ENCODE measurements at places on chromosomes 6 and 20.

GRCh38 chr6:89522778-89523177, 89.8 kb downstream of the ANKRD6 start:
- no peak for DNase-seq

GRCh38 chr6:82381278-82381677, 17.7 kb downstream of the TPBG start:
- no peak for DNase-seq

GRCh38 chr20:62504323-62504722, 28.5 kb upstream of the GATA5 start:
- no peak for DNase-seq

DNA sequence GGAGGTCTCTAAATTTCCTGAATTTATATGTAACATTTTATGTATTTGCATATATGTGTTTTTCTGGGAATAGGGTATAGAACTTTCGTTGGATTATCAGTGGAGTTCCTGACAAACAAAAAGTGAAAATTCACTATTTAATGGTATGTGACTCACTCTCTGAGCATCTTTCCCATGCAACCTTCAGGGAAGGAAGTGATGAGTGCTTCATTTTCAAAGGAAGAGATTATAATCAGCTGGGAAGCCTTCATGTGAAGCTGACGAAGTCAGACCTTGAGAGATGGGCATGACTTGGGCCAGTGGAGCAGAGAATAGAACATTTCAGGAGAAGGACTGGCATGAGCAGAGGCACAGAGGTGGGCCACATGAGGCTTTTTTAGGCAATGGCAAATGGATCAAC, 72.7 kb downstream of the FAXC start:
- DNase-seq, result no peak

DNA sequence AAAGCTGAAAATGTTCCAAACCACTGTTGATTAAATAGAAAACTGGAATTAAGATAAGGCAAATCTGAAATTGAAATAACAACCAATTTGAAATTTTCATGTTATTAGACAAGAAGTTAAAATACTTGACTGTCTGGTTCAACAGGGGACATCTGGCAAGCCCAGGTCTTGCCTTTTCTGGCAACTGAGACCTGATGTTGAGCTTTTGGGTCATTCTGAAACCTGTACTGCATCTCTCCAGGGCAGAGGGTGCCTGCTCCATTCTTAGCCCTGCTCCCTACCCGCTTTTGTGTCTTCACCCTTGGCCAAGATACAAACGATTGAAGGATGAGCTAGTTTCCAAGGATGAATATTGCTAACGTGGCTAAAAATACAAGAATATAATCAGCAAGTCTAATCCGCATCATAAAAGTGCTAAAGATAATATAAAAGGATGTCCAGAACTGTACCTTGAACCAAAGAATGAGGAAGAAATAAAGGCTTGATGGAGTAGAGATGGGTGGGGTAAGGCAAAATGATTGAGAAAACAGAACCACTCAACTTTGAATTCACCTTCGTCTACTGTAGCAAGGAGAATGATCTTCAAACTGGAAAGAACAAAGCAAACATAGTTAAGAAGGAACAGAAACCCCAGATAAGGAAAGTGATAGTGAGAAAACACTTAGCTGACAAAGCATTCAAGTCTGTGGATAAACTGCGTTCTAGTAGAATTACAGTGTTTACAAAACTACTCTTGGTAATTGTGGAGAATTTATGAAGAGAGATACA, 109.8 kb upstream of the MAN1A1 start:
- DNase-seq, result no peak

- no peak for DNase-seq
Observed at GRCh38 chr6:44590471-44590870, 203.0 kb downstream of the CDC5L start.

GRCh38 chr6:139732451-139732850, 358.0 kb upstream of the CITED2 start:
- DNase-seq, result no peak

DNA sequence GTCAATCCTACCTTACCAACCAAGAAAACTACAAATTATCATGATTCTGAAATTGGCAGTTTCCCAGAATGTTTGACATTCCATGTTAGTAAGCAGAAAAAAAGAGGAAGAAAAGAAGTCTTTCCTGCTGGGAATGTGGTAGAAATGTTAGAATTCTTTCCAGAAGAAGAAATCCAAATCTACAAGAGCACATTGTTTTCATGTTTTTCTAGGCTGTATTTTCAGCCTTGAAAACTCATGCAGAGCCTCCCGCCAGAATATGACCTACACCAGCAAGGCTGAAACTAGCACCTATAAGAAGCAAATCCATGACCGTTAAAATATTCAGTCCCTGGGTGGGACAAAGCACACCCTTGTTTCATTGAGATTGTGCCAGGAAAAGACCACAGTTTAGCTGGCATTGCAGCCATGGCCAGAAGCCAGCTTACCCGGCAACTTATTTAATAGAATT, 259.4 kb downstream of the GJA1 start:
- no peak for DNase-seq

DNA sequence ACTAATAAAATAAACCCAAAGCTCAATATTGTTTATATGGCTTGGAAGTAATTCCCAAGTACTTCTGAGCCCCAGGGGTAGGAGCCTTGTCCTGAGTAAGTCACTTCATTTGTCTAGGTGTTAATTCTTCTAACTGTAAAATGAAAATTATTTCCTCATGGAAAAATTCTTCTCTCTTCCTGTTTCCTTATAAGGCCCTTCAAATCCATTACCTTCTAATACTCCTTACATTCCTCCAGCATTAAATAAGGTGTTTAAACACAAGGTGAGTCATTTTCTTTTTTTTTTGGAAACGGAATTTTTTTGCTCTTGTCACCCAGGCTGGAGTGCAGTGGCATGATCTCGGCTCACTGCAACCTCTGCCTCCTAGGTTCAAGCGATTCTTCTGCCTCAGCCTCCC, 41.9 kb downstream of the PRR18 start:
- no peak for DNase-seq

DNA sequence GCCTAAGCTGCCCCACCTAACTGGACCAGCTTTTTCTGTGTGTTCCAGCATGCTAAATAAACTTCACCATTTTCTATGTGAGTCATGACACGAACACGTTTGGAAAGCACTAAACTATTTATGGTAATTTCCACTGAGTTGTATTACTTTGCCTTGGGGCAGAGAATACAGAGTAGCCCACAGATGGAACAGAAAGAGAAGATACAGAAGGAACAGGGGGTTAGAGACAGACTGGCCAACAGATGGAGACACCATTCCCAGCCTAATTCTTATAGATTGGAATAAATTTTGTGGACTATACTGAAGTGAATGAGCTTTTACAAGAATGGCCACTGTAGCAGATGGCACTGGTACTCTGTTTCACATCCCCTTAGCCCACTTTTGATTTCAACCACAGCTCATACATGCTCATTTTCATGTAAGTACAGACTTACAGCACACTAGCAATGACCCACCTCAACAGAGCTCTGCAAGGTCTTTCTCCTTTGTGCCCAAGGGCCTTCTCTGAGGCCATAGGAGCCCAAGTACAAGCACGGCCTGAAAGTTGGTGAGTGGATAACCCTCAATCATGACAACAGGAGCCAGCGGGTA, 13.1 kb upstream of the NT5DC1 start:
- no peak for DNase-seq

GRCh38 chr20:1526896-1527295, 30.6 kb downstream of the SIRPD start:
- DNase-seq, result no peak

All from heart right ventricle (tissue), 16 donors.